NCI-H1105 treated with DMSO at 0.1 percent for 48 hours (cell line): ENCODE measurements at places on chromosomes 6 and 20.

DNA sequence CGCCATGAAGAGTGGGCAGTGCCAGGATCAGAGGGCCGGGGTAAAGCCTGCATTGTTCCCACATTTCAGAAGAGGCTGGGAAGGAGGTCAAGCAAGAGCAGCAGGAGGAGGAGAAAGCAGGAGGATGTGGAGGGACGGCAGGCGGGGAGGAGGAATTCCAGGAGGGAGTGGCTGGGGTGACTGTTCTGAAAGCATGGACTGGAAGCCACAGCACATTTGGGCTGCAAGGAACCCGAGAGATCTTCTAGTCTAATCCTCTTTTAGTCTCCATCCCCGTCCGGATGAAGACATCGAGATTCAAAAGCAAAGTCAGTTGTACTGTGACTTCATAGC is 76.9 kb downstream of the FAM50B start:
- no peak for DNase-seq

- DNase-seq: no peak
Measured at GRCh38 chr6:116144605-116145004, 18.7 kb upstream of the COL10A1 start.

DNA sequence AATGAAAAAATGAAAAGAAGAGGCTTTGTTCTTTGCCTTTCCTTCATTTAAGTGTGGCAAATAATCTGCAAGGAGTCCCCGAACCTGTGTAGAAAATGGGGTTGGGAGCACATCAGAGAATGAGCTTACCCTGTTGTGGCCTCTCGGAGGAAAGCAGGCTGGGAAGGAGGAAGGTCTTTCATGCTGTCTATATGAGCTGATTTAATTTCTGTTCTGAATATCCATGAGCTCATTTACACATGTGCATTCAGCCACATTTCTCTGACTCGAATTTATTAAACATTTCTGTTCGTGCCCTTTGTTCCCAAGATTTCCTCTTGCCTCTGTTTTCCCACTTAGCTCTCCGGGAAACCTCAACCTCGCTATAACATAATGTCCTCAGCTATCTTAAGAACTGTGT is 584.4 kb upstream of the CDH4 start:
- DNase-seq: no peak

DNA sequence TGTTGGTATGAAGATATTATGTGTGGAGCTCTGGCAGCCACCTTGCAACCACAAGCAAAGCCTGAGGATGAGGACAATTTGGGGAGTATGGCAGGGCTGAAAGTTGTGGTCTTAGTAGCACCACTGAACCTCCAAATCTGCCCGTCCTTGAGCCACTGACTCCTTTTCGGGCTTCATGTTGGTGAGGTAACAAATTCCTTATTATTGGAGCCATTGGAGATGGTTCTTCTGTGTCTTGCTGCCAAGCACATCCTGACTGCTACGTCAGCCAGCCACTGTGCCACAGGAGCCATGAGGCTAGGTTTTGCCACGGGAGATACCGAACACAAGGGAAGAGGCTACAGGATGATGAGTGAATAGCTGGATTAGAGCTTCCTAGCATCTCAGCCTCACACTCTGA is 201.6 kb downstream of the BMP7 start:
- DNase-seq: no peak

GRCh38 chr6:107823047-107823557 is 1.0 kb downstream of the SCML4 start:
- DNase-seq: no peak

DNA sequence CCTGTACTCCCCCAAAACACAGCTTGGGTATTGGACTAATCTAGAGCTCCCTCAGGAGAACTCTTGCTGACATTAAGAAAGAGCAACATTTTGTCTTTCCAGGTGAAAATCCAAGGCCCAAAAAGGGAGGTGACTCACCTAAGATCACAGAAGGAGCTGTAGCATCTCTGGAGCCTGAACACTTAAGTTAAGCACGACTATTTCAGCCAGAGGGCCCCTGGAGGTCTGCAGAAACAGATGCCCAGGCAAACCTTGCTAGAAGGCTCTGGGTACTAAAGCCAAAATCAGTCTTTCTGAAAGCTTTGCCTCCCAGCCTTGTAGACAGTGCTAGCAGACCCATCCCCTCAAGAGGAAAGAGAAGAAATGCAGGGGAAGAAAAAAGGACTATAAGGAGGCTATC is 8.8 kb downstream of the EDN1 start:
- no peak for DNase-seq

DNA sequence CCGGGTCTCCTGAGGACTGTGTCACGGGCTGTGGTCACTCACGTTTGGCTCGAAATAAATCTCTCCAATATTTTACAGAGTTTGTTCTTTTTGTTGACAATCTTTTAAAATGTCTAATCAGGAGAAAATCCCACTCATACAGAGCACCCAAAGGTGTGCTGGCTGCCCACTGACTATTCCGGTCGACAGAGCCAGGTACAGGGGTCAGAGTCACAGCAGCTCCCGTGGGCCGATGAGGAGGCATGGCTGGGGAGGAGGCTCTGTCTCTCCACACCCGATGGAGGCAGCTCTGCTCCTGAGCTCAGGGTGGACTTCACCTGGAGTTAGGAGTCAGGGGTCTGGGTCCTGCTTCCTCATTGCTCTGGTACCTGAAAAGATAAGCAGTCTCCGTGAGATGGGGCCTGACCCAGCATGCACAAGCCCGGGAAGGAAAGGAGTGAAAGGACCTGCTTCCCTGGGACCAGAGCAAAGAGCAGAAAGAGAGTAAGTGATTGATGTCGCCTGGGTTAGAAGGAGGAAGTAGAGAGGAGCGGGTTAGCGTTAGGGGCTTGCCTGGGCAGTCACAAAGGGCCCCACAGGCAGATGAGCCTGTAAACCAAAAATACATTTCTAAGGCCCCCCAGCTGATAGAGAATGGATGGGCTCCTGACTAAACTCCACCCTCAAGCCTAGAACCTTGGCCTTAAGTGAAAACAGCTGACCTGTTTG is 53.5 kb upstream of the UNC93A start:
- DNase-seq: no peak

DNA sequence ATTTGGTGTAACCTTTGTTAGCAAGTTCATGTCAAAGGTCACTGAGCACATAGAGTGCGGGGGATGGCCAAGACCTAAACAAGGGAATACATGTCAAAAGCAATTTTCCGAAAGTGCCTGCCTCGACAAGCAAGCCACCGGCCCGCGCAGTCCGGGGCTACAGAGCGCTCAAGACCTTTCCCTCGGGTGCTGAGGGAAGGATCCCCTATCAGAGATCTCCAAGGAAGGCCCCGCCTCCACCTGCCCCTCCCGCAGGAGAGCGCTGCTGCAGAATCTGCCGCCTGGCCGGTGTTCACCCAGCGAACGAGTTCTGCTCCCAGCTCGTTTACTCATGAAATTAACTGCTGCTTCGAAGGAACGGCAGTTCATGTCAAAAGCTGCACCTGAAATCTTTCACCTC is 252.7 kb downstream of the BMP7 start:
- peak; percentile 24 for DNase-seq

GRCh38 chr6:97850458-97851212 is 567.6 kb upstream of the MMS22L start:
- DNase-seq: peak; percentile 64

DNA sequence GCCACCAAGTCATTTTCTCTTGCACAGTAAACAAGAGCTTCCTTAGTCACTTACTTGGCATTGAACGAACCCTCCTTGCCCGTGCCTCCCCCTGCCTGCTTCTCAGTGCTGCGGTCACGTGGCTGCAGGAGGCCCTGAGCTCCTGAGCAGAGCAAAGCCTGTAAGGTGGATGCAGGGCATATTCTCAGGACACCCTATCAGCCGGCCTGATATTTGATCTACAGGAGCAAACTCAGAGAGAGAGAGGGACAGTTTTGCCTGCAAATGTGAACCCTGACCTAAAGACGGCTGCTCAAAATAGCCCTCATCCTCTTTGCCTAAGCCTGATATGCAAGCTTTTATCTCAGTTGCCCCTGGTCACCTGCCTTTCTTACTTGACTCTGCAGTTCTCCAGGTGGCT is 93.0 kb upstream of the POPDC3 start:
- no peak for DNase-seq

DNA sequence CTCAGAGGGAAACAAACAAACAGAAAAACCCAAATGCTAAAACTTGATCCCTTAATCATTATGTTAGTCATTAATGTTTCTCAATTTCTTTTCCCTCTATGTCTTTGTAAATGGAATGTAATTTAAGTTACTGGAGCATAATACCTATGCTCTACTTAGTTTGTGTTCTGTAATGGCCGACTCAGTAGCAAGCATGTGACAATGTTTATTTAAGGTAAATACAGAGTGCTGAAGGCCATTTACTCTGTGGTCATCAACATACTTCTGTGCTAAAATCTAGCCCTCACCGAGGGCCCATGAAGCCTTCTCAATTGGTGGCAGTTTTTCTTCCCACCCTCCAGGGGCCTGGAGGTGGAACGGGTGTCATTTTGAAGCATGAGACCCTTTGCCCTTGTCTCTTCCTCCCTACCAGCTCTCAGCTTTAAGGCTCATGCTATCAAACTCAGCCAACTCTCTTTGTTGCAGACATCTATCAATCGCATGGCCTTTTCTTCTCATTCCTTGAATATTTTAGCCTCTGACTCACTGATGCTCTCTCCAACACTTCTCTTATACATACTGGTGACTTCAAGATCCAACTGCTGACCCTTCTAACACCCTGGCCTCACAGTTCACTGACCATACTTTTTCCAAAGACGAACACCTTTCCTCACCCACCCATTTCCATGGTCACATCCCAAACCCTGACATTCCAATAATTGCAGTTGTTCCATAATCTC is 48.2 kb downstream of the STX7 start:
- DNase-seq: no peak

- DNase-seq: no peak
Measured at GRCh38 chr6:56850626-56851025, 104.3 kb upstream of the BEND6 start.

- DNase-seq: no peak
Measured at GRCh38 chr6:40349123-40349900, 237.9 kb downstream of the LRFN2 start.

- DNase-seq: no peak
Measured at GRCh38 chr6:139436957-139437348, 62.5 kb upstream of the CITED2 start.

DNA sequence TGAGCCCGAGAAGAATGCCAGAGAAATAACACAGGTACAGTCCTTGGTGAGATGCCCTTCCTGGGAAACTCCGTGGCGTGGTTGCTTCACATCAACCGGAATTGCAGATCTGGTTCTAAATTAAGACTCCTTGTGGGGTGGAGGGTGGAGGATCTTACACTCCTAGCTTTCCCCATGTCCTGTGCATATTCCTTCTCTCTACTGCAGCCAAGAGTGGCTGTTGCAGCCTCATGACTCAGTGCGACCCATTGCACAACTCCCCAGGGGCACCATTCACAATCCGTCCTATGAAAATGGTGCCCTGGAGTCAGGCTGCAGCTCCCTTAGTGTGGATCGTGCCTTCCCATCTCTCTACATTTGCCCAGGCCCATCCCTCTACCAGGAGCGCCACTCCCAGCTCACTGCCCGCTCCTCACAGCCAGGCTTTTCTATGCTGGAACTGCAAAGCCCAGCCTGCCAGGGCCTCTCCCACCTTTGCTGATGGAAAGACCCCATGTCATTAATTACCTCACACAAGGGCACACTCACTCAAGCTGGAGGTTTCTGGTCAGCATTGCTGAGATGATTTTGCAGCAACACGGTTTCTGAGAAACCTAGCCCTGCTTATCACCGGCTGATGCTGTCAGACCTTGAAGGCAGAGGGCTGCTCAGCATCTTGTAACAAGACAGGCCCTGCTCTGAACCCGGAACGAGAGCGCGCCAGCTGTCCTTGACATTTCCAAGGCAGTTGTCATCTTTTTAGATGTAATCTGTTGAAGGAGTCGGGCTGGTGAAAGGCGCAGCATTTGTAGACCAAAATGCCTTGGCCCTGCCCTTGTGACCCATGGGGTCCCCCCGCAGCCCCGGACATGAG is 39.7 kb downstream of the SIRPA start:
- DNase-seq: no peak

DNA sequence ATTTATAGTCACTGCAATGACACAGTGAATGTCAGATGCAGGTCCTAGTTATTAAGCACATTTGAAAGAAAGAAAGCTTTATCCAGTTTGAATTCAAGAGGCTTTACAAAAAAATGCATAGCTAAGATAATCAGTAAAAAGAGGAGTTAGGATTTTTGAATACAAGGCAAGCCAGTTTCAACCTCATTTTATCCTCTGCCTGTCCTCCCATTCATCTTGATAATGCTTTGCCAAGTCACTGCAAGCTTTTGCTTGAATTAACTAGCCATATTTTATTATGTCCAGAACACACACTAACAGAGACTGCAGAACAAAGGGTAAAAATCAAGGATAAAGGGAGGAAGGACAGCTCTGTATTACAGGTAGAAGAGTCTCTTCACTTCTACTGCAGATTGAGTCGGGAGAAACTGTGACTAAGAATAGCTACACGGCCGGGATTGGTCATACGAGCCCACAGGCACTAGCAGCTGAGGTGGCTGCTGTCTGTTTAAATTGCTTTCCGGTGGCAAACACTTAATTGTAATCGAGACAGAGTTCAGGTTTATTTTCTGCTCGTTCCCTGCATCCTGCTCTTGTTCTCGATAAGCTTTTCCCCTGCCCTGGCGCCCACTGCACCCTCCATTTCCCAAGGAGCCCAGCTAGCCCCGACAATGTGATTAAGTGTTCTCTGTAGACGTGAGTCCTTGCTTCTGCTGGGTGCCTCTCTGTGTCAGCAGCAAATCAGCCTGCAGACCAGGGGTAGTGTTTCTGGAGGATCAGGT is 30.5 kb upstream of the AKAP12 start:
- peak; percentile 60 for DNase-seq

- DNase-seq: no peak
Measured at GRCh38 chr6:32962213-32962826, 6.1 kb upstream of the BRD2 start.

DNA sequence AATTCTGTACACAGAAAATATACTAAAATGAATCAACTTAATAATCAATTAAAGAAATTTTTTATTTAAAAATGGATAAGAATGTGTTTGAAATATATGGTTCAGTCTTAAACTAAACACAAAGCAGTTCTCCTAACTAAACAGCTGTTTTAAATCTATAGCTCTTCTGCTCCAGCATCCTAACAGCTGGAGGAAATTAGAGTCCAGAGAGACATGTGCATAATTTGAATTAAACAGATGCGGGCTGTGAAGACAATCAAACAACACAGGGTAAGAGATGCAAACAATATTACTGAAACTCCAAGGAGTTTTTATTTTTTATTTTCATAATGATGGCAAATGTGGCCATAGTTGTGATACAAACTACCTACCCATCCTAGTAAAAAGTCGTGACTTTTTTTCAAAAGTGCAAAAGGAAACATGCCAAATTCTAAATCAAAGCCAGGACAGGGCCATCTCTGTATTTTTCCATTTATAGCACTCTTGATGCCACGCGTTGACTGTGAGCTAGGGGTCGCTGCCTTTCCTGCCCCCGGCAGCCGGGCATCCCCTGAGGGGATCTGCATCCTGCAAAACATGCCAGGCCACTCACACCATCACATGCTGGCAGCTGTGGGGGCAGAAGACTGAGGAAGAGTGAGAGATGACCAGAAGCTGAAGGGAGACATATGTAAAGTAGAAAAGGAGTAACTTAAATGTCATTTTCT is 310.6 kb downstream of the PRKN start:
- DNase-seq: no peak

GRCh38 chr6:159172091-159172491 is 2.9 kb downstream of the FNDC1 start:
- DNase-seq: no peak
